Sciatic nerve (tissue), 2 donors: ENCODE measurements at places on chromosomes 5 and 9. TPM values are rescaled to one million over a fixed set of nuclear protein-coding genes. Genes with fewer than 3 reads are reported as not detected.

The CORO2A gene
- 3.7 TPM for total RNA-seq

GRCh38 chr5:112794410-112794809 lies 56.7 kb downstream of the APC start:
- no peak for DNase-seq

DNA sequence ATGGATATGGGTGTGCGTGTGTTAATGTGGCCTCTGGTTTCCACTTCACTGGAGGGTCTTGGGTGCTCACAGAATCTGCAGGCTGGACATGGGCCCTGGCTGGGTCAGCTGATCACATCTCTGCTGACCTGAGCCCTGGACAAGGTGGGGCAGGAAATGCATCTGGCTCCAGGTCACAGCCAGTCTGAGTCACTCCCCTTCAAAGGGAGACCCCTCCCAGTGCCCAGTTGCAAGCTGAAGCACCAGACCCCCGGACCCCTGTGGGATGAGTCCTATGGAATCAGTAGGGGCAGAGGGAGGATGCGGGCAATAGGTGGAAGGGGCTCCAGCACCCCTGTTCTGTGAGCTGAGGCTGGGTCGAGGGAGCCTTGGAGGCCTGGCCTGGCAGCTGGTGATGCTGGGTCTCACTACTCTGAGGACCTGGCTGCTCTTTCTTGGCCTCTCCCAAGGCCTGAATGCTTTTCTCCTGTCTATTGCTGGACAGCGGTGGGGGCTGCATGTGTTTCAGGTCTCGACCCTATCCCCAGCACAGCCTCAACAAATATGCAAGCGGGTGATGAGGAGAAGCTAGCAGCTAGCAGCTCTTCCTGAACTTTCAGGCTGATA lies 54.5 kb downstream of the PHF2 start:
- peak; percentile 46 for DNase-seq

GRCh38 chr5:148398698-148399121 lies 15.0 kb downstream of the FBXO38 start:
- no peak for DNase-seq

DNA sequence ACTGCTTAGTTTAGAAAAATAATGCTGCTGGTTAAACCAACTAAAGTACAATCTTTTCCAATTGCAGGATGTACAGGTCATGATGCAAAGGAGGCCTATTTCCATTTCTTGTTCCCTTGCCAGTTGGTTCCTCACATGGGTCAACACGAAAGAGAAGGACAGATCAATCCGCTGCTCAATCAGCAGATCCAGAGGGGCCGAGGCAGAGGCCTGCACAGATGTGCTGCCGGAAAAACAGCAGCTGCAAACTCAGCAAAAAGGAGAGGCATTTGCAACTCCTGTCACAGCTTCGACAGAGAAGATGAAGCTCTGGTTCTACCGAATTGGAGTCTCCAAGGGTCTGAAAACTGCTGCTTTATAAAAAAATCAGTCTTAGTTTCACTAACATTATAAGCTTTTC lies 69.8 kb downstream of the NIPSNAP3B start:
- no peak for DNase-seq

The ZNF300 gene
- total RNA-seq, result 6.2 TPM

DNA sequence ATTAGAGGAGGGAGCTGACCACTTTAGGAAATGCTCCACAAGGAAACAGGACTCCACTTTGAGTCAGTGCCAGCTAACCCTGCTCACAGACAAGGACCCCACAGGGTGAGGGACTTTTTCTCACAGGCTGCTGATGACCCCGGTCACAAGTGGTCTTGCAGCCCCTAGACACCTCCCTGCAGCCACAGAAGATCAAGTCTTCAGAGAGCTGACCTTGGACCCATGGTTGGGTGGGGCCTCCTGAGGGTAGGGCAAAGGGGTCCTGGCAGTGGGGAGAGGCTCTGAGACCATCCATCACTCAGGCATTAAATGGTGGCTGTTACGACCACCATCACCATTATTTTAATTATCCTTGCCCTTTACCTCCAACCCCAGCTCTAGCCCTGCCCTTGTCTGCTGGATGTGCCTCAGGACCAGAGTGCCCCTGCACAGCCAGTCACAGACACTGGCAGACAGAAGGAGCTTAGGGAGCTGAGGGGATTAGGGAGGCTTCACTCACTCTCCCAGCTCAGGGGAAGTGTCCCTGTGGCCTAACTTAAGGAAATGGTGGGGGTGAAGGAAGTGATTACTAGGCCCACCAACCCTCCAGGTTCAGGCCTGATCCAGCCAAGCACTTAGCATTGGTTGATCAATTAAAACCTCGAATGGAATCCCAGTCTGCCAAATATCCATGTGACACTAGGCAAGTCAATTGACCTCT lies 1.6 kb downstream of the ACSL6 start:
- peak; percentile 22 for DNase-seq

- DNase-seq, result no peak
These were observed 54.6 kb upstream of the MAP3K1 start for GRCh38 chr5:56760723-56761122.

DNA sequence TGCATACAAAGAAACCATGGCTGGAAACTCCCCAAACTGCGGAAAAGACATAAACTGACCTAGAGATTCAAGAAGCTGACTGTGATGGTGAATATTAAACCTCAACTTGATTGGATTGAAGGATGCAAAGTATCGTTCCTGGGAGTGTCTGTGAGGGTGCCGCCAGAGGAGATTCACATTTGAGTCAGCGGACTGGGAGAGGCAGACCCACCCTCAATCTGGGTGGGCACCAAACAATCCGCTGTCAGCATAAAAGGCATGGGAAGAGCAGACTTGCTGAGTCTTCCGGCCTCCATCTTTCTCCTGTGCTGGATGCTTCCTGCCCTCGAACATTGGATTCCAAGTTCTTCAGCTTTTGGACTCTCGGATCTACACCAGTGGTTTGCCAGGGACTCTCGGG lies 24.8 kb upstream of the WDR5 start:
- no peak for DNase-seq

- DNase-seq, result no peak
These were observed 12.6 kb downstream of the CAVIN4 start for GRCh38 chr9:100590481-100590880.

- DNase-seq, result no peak
These were observed 22.5 kb upstream of the NINJ1 start for GRCh38 chr9:93156475-93157008.

GRCh38 chr5:164119806-164120447 lies 614.5 kb downstream of the MAT2B start:
- no peak for DNase-seq

DNA sequence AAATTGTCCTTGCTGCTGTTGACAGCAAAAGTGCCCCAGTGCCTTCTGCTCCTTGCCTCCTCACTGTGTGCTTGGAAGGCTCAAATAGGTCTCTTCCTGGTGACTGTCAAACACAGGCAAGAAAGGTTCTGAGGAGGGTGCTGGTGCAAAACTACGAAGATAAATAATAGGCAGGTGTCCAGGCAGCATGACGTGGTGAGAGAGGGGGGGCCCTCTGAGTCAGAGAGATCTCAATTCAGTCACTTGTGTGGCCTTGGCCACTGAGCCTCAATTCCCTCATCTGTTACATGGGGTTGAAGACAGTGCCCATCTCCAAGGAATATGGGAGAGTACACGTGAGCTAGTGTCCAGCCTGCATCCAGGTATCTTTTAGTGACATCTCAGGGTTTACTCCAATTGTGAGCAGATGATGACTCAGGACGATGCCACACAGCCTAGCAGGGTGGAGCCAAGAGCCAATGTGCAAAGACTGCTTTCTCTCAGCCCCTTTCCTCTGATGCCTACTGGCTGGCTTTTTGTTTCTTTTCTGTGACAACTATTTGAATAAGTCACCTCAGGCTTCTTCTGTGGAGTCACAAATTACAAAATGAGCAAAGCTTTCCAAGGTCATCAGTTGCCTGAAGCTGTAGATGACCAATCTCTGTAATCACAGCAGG lies 29.7 kb upstream of the SMIM32 start:
- no peak for DNase-seq

DNA sequence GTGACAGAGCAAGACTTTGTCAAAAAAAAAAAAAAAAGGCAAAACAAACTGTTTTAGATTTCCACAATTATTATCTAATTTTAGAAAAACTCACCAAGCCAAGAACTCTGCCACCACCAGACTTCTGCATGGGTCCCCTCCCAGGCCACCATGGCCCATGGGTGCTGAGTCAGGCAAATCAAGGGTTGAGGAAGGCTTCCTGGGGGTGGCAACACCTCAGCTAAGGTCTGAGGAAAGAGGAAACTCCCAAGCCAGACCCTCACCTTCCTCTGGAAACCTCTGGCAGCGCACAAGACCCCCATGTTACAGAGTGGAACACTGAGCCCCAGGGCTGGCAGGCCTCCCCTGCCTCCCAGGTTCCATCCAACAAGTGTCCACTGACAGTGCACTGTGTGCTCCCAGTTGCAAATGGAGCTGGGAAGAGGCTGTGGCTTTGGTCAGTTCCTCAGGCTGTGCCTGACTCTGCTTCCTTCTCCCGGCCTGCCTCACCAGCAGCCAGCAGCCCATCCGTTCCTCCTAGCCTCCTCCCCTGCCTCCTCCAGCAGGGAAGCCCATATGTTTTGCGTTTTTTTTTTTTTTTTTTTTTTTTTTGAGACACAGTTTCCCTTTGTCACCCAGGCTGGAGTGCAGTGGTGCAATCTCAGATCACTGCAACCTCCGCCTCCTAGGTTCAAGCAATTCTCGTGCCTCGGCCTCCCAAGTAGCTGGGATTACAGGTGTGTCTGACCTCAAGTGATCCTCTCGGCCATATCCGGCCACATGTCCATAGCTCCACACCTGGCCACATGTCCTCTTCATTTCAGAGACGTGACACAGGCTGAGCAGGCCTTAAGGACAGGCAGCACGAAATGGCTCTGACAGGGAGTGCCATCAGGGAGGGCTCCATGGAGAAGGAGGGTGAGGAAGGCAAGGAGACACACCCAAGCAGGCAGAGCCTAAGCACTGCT lies 3.5 kb upstream of the SUSD3 start:
- no peak for DNase-seq

DNA sequence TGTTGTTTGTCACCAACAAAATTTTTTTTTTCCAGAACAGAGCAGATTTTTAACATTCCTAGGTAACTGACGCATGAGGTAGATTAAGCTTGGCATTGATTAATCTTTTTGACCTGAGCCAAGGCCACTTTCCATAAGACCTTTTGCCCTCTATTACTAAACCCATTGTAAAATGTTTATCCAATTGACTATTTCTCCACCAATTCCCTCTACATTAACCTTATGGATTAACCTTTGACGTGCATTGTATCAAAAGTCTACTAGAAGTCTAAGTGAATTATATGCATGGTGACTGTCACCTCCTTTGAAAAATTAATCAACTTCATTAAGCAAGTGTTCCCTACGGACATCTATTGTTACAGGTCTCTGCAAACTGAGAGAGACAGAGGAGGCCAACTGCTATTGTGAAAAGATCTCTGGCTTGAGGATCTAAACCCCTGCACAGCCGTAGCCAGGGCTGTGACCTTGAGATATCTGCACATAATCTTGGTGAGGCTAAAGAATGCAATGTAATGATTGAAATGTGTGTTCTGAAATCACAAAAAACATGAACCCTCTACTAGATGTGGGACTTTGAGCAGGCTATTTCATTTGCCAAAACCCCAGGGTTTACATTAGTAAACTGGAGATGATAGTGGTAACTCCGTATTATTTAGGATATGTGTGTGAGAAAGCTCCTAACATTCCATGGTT lies 632.2 kb downstream of the TLR4 start:
- DNase-seq, result no peak

The NDST1 gene
- 109 TPM for total RNA-seq

GRCh38 chr5:115366223-115366622 lies 69.8 kb upstream of the CCDC112 start:
- no peak for DNase-seq

The PTBP3 gene
- total RNA-seq, result 61.7 TPM

GRCh38 chr9:76396597-76396996 lies 2.4 kb upstream of the RFK start:
- no peak for DNase-seq

The NOXA1 gene
- 7.4 TPM for total RNA-seq

DNA sequence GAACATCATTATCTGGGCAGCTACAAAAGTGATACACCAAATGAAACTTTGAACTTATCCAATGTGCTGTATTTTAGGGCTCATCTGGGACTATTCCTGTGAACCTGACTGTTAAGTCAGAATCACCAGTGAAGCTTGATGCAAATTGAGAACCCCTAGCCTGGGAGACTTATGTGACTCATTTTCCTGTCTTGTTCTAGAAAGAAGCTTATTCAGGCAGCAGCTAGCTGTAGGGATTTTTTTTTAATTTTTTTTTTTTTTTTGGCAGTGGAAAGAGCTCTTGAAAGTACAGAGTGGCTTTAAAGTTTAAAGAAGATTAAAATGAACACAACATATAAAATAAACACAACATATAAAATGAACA lies 81.1 kb upstream of the TNFAIP8 start:
- DNase-seq, result no peak

- no peak for DNase-seq
These were observed 993.9 kb upstream of the ACO1 start for GRCh38 chr9:31390403-31391025.

DNA sequence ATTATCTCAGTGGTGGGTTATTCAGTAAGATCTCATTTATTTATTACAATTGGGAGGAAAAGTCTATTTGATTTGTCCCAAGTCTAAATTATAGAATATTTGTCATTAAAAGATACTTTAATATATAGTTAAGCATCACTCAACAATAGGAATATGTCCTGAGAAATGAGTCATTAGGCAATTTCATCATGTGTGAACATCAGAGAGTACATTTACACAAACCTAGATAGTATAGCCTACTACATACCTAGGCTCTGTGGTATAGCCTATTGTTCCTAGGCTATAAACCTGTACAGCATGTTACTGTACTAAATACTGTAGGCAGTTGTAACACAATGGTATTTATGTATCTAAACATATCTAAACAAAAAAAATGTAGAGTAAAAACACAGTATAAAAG lies 135.0 kb upstream of the RASA1 start:
- DNase-seq, result no peak

- no peak for DNase-seq
These were observed 132.1 kb downstream of the PDZD2 start for GRCh38 chr5:31770998-31771397.

GRCh38 chr5:106258591-106259125 lies 1412.1 kb downstream of the EFNA5 start:
- DNase-seq, result no peak

The FOXI1 gene
- total RNA-seq, result not detected

DNA sequence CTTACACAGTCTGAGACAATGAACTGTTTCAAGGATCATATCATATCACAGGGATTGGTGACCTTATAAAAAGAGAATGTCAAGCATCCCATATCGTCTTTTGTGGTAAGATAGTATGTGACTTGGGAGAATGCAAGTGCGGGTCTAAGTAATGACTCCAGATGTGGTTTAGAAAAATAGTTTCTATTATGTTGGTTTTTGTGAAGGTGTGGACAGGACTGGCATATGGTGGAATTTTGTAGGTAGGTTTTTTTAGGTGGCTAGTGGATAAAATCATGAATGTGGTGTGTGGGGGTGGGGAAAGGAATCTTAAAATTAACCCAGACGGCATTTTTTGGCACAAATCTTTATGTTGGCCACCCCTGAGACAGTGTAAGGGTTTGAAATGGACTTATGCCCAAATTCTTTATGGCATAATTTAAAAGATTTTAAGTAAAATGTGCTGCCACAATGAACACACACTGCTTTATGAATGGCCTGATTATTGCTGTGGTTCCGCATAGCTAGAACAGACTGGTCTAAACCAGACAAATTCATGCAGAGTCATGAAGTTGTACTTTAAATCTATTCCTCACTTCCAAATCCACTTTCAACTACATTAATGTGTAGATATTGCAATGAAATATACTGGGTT lies 204.8 kb upstream of the HAPLN1 start:
- DNase-seq, result no peak
